Stimulated activated CD4-positive, alpha-beta T cell treated with anti-CD3 and anti-CD28 coated beads, Interleukin-15, amount 100 ng/mL, for 1 hour (primary cell): ENCODE measurements at places on chromosomes 2 and 18.

- DNase-seq = peak; percentile 16
Observed at GRCh38 chr2:99489063-99489760, 605 bp downstream of the REV1 start.

DNA sequence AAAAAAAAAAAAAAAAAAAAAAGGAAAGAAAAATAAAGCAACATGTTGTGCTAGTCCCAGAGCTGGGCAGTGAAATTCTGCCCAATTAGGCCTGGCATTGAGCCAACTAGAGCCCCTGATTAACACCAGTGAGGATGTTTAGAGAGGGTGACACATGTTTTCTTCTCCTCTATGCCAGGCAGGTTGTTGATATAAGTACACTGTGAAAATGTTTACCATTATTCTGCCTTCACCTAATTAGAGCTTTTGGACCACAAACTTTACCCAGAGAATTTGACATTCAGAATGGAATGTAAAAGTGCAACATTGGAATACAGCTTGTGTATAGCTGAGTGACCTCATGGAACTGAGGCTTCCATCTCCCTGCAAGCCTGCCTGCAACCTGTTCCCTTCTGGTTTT is 95.9 kb upstream of the MSH2 start:
- DNase-seq = no peak

DNA sequence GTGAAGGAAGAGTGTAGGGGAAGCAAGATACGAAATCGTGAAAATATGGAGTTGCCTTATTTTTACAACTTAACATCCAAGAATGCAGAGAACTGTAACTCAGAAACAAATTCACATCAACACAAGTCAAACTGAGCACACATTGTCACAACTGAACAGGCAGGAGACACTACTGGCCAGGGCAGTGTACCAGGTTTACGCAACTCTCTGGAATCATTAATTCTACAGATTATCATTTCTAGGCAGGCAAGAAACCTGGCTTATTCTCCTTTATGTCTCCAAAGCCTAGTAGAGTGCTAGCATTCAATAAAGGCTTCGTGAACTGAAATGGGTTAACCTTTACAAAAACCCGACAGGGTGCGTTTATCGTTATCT is 584 bp downstream of the COA5 start:
- DNase-seq = no peak

GRCh38 chr2:137435162-137435561 is 529.1 kb upstream of the HNMT start:
- DNase-seq = no peak

- DNase-seq = peak; percentile 23
Observed at GRCh38 chr2:204072443-204073324, 136.1 kb downstream of the ICOS start.

- DNase-seq = no peak
Observed at GRCh38 chr2:71494523-71495155, 41.3 kb downstream of the DYSF start.

DNA sequence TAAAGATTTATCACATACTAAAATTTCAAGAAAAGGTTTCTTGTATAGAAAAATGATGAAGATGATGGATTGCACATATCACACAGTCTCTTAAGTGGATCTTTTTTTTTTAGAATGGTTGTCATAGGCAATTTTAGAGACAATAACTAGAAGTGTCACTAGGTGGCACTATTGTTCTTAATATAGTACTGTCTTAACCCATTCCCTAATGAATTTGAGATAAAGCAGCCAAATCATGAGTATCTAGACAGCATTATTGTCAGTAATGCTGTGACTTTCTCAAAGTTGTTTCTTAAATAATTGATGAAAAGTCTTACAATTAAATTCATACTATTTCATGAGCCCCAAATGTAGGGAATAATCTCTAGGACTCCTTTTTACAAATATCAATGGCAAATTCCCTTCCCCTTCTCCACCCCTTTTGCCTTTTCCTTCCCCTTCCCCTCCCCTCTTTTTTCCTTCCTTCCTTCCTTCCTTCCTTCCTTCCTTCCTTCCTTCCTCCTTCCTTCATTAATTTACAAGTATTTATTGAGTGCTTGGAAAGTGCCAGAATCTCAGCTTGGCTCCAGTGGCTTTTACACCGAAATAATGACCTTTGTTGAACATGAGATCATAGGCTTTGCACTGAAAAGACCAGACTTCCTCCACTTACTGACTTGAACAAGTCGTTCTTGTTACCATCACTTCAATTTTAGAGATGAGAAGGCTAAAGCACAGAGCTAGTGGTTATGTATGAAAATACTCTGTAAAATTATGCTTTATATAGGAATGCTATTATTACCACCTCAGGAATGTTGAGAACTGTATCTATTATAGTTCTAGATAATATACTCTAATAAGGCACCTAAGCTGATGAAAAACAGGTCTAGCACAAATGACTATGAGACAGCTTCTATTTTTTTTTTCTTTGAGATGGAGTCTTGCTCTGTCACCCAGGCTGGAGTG is 19.8 kb downstream of the MYL12B start:
- DNase-seq = no peak

- DNase-seq = no peak
Observed at GRCh38 chr2:42905341-42906110, 113.1 kb upstream of the HAAO start.

GRCh38 chr2:88919087-88919738 is 227.7 kb downstream of the RPIA start:
- no peak for DNase-seq
